ENCODE measurements at places on chromosomes 13 and 19.

- no peaks in the 10 kb centered on the region for H3K27me3 ChIP-seq
- no peak overlapping the region for H3K4me3 ChIP-seq
- no peaks in the 10 kb centered on the region for H3K36me3 ChIP-seq
- no peak for DNase-seq
- peaks cover 9% of the 10 kb centered on the region for H3K4me1 ChIP-seq
Measured at GRCh38 chr13:78594456-78594975, 8.8 kb downstream of the POU4F1 start.

DNA sequence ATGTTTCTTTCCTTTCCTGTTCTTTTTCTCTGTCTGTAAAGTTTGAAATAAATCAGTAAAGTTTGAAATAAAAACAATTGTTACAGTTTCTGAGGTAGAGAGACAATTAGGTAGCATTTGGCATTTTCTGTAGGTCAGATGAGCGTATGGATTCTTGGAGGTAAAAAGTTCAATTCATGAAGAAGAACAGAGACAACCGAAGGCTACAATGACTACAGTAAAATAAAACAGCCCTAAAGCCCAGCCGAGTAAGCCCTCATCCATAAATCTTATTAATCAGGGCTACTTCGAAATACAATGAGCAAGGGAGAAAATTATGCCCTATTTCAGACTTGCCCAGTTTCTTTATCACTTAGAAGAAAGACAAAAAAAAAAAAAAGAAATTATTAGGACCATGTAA is 941.9 kb upstream of the SLC10A2 start:
- H3K4me1 ChIP-seq, result peaks cover 7% of the 10 kb centered on the region
- H3K27ac ChIP-seq, result no peak overlapping the region
- no peak overlapping the region for H3K4me3 ChIP-seq
- H3K36me3 ChIP-seq, result no peaks in the 10 kb centered on the region

GRCh38 chr13:35891507-35892441 is 239.4 kb downstream of the DCLK1 start:
- H3K36me3 ChIP-seq, result no peaks in the 10 kb centered on the region
- H3K4me1 ChIP-seq, result no peaks in the 10 kb centered on the region
- no peaks in the 10 kb centered on the region for H3K27me3 ChIP-seq
- no peak overlapping the region for H3K27ac ChIP-seq
- DNase-seq, result no peak

GRCh38 chr13:50200988-50201387 is 185.7 kb downstream of the KCNRG start:
- H3K27ac ChIP-seq, result no peak overlapping the region
- no peaks in the 10 kb centered on the region for H3K4me1 ChIP-seq
- no peaks in the 10 kb centered on the region for H3K27me3 ChIP-seq
- no peak overlapping the region for H3K4me3 ChIP-seq
- H3K36me3 ChIP-seq, result no peaks in the 10 kb centered on the region
- peak; percentile 17 for DNase-seq

DNA sequence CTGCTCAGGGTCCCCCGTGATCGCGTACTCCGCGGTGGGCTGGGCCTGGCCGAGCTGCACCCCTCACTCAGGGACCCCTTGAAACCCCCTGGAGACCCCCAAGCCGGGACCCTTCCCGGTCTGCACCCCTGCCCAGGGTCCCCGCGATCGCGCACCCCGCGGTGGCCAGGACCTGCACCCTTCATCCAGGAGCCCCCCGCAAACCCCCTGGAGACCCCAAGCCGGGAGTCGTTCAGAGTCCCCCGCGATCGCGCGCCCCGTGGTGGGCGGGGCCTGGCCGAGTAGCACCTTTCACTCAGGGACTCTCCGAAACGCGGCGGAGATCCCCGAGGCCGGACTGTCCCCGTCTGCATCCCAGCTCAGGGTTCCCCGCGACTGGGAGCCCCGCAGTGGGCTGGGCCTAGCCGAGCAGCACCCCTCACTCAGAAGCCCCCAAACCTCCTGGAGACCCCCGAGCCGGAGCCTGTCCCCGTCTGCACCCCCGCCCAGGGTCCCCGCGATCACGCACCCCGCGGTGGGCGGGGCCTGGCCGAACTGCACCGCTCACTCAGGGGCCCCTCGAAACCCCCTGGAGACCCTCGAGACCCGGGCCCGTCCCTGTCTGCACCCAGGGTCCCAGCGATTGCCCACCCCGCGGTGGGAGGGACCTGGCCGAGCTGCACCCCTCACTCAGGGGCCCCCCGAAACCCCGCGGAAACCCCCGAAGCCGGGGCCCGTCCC is 748 bp downstream of the LMNB2 start:
- H3K4me1 ChIP-seq, result peaks cover 16% of the 10 kb centered on the region
- H3K36me3 ChIP-seq, result no peaks in the 10 kb centered on the region
- peak overlapping the region; percentile 49 for H3K27ac ChIP-seq
- H3K27me3 ChIP-seq, result no peaks in the 10 kb centered on the region
- peak overlapping the region; percentile 90 for H3K4me3 ChIP-seq

- H3K27me3 ChIP-seq, result no peaks in the 10 kb centered on the region
- no peak overlapping the region for H3K4me3 ChIP-seq
- no peak for DNase-seq
- peaks cover 90% of the 10 kb centered on the region for H3K4me1 ChIP-seq
Measured at GRCh38 chr19:35045667-35046300, 4.3 kb downstream of the HPN start.

DNA sequence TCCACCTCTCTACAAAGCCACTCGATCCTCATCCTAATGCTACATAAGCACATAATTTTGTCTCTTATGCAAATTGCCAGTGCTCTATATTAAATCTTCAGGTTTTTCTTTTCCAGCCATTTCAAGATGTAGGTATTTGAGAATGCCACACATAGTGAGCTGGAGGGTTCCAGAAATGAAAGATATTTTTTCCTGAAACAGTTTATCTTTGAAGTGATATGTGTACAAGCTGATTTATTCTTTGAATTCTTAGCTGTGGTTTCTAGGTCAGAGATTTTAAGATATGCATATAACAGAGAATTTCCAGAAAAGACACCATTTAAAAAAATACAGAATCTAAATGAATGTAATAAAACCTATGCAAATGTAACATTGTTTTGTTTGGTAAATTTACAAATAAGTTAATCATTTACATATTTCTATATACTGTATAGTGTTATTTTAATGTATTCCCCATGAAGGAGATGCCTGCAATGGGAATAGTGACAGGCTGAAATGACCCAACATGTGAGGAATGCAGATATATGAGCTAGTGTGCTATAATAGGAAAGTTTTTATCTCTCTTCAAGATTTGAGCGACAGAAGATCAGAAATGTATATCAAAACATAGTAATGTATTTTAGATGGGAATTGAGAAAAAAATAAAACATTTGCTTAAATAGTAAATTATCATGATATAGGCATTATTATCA is 570.2 kb downstream of the SLITRK1 start:
- H3K36me3 ChIP-seq, result no peaks in the 10 kb centered on the region
- H3K27ac ChIP-seq, result no peak overlapping the region
- no peaks in the 10 kb centered on the region for H3K27me3 ChIP-seq

DNA sequence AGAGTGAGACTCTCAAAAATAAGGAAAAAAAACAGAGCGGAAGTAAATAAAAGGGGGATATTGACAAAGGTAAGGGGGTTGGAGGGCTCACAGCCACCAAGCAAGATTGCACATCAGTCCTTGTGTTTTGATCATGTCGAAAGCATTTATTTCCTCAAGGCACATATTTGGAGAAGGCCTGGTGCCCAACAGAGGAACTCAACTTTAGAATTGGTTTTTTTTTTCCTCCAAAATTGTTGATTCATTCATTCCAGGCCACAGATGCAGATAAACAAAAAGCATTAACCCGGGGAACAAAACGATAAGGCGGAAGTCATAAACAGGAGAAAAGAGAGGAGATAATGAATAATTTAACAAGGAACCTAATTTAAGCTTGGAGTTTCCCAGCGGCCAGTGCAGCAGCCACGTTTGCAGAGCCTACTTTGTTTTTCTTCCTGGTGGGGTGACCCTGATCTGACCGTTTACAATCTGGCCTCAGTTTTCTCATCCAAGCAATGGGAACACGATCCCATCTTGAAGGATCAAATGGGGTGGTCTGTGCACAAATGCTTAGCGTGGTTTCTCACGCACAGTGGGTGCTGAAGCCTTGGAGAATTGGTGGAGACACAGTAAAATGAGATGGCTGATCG is 2.1 kb upstream of the PTPRS start:
- no peak overlapping the region for H3K4me3 ChIP-seq
- H3K27ac ChIP-seq, result no peak overlapping the region
- H3K36me3 ChIP-seq, result no peaks in the 10 kb centered on the region
- DNase-seq, result no peak
- H3K27me3 ChIP-seq, result no peaks in the 10 kb centered on the region
- peaks cover 18% of the 10 kb centered on the region for H3K4me1 ChIP-seq

- peak; percentile 22 for DNase-seq
- no peak overlapping the region for H3K27ac ChIP-seq
- H3K4me1 ChIP-seq, result peaks cover 29% of the 10 kb centered on the region
- no peak overlapping the region for H3K4me3 ChIP-seq
- H3K27me3 ChIP-seq, result no peaks in the 10 kb centered on the region
Measured at GRCh38 chr13:51252954-51253532, 30.8 kb downstream of the FAM124A start.

GRCh38 chr13:38602266-38602665 is 84.6 kb upstream of the FREM2 start:
- DNase-seq, result no peak
- H3K4me1 ChIP-seq, result no peaks in the 10 kb centered on the region
- H3K36me3 ChIP-seq, result no peaks in the 10 kb centered on the region
- no peak overlapping the region for H3K27ac ChIP-seq

- H3K27ac ChIP-seq, result no peak overlapping the region
- no peaks in the 10 kb centered on the region for H3K36me3 ChIP-seq
- peaks cover 62% of the 10 kb centered on the region for H3K4me1 ChIP-seq
- peak; percentile 70 for DNase-seq
- H3K4me3 ChIP-seq, result peak overlapping the region; percentile 3
Measured at GRCh38 chr19:2424686-2425621, 2.4 kb downstream of the TIMM13 start.

DNA sequence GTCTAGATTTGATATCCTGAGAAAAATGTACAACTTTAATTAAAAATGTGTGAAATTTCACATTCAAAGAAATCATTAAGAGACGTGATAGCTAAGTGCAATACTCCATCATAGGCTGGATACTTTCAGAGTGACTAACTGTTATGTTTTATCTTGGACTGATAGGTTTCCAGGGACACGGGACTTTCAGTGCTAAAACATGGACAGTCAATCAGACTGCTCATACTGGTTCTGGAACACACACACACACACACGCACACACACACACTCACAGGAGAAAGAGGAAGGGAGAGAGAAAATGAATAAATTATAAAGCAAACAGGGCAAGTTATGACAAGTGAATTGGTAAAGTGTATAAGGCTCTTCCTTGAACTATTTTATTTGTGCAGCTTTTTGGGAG is 955.9 kb downstream of the SLITRK5 start:
- DNase-seq, result no peak
- no peaks in the 10 kb centered on the region for H3K36me3 ChIP-seq
- no peak overlapping the region for H3K27ac ChIP-seq

GRCh38 chr19:15466851-15467733 is 2.7 kb upstream of the RASAL3 start:
- no peaks in the 10 kb centered on the region for H3K27me3 ChIP-seq
- DNase-seq, result no peak
- no peak overlapping the region for H3K27ac ChIP-seq
- H3K4me1 ChIP-seq, result peaks cover 8% of the 10 kb centered on the region
- no peak overlapping the region for H3K4me3 ChIP-seq

GRCh38 chr19:6211632-6212402 is 68.0 kb downstream of the MLLT1 start:
- H3K27me3 ChIP-seq, result no peaks in the 10 kb centered on the region
- no peak for DNase-seq
- H3K4me3 ChIP-seq, result no peak overlapping the region
- no peaks in the 10 kb centered on the region for H3K36me3 ChIP-seq
- no peak overlapping the region for H3K27ac ChIP-seq
- no peaks in the 10 kb centered on the region for H3K4me1 ChIP-seq

DNA sequence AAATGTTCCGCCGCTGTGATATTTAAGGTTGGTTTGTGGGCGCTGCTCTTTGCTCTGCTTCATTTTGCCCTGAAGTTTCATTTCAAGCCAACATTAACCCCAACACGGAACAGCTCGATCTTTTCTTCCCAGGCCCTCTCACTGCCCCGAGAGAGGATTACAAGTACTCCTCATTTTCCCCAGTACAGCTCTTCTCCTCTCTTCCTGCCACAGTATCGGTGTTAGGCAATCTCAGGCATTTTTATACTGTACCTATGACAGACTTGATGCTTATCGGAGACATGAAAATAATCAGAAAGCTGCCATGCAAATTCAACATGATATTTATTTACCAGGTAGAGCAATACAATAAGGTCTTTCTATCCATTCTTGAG is 1.3 kb upstream of the EDNRB start:
- H3K27ac ChIP-seq, result no peak overlapping the region
- peaks cover 15% of the 10 kb centered on the region for H3K27me3 ChIP-seq
- peaks cover 19% of the 10 kb centered on the region for H3K4me1 ChIP-seq
- no peak for DNase-seq

DNA sequence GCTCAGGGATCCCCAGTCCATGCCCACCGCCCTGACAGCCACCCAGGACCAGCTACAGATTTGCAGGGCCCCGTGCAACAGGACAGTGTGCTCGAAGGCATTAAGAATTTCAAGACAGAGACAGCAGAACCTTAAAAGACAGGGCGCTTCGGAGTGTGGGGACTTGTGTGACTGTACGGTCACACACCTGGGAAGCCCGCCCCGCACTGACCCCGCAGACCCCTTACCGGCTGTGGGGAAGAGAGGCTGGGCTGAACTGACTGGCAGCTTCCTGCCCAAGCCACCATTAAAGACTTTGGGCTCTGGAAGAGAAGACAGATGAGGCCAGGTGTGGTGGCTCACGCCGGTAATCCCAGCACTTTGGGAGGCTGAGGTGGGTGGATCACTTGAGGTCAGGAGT is 14.4 kb downstream of the STAP2 start:
- no peaks in the 10 kb centered on the region for H3K27me3 ChIP-seq
- H3K36me3 ChIP-seq, result no peaks in the 10 kb centered on the region
- no peak for DNase-seq
- no peak overlapping the region for H3K4me3 ChIP-seq
- no peak overlapping the region for H3K27ac ChIP-seq
- peaks cover 20% of the 10 kb centered on the region for H3K4me1 ChIP-seq

- no peaks in the 10 kb centered on the region for H3K27me3 ChIP-seq
- H3K27ac ChIP-seq, result no peak overlapping the region
- DNase-seq, result no peak
- peaks cover 68% of the 10 kb centered on the region for H3K4me1 ChIP-seq
Measured at GRCh38 chr13:110911880-110912279, 3.0 kb downstream of the ANKRD10 start.

- no peak overlapping the region for H3K27ac ChIP-seq
- no peaks in the 10 kb centered on the region for H3K36me3 ChIP-seq
- no peak for DNase-seq
- H3K27me3 ChIP-seq, result no peaks in the 10 kb centered on the region
Measured at GRCh38 chr13:20053016-20053415, 94.5 kb downstream of the ZMYM2 start.

DNA sequence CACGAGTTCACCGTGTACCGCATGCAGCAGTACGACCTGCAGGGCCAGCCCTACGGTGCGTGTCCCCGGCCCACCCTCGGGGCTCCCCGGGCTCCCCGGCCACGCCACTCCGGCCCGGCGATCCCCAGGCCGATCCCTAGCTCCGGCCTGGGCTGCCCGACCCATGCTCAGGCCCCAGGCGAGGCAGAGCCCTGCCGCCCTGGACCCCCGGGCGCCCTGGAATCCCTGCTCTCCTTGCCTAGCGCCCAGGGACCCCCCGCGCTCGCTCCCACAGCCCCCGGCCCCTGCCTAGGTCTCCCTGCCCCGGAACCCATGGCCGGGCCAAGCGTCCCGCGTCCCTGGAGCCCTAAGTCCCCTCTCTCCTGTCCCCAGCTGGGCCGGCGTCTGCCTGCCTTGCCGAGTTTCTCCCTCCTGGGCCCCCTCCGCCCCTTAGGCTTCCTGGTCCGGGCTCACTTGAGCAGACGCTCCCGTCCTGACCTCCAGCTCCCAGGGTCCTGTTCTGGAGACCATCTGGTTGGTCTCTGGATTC is 494 bp downstream of the NCLN start:
- DNase-seq, result no peak
- no peaks in the 10 kb centered on the region for H3K36me3 ChIP-seq
- H3K4me1 ChIP-seq, result peaks cover 37% of the 10 kb centered on the region
- H3K4me3 ChIP-seq, result peak overlapping the region; percentile 95
